ENCODE measurements at places on chromosomes 11 and 22.

- DNase-seq: no peak
Observed at GRCh38 chr22:17915676-17916075, 108.7 kb downstream of the MICAL3 start.

- DNase-seq: no peak
Observed at GRCh38 chr11:3913921-3914320, 58.5 kb downstream of the STIM1 start.

DNA sequence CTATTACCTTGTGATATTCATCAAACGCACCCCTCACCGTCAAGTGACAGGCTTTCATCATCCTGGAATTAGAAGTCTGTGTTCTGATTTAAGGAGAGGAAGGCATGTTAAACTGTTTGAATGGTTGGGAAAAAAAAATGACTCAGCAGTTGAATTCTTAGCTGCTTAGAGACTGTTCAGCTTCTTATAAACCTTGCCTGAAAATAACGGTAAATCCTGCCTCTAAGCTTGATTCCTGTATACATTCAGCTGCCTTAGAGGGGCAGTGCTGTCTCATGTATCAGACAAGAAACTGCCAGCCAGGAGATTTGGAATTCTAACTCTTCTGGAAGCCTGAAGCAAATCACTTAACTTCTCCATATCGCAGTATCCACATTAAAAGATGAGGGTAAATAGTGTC, 437.4 kb downstream of the JRKL start:
- DNase-seq: no peak

- DNase-seq: no peak
Observed at GRCh38 chr11:116984589-116984988, 113.6 kb downstream of the SIK3 start.

- DNase-seq: no peak
Observed at GRCh38 chr11:90124371-90124770, 10.1 kb upstream of the NAALAD2 start.

DNA sequence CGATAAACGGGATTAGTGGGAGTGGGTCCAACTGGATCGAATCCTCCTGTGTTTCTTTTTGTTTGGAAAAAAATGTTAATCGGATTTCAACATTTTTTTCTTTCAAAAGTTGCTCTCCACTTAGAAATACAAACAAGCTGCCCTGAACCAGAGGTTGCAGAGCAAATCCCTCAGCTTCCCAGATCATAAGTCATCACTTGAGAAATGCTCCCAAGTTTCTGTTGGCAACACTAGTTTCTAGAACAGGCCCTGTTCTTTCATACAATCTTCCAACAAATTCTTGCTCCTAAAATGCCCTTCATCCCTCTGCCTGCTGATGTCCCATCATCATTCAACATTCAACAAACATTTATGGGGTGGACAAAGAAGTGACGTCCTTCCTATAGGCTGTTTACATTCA, 1.3 kb upstream of the MLC1 start:
- no peak for DNase-seq

GRCh38 chr22:23534201-23534850, 45.8 kb downstream of the IGLL1 start:
- DNase-seq: no peak

- DNase-seq: no peak
Observed at GRCh38 chr11:133776671-133777367, 68.5 kb downstream of the SPATA19 start.

- DNase-seq: no peak
Observed at GRCh38 chr11:37605229-37605628, 1007.2 kb upstream of the RAG2 start.

GRCh38 chr22:43682851-43683250, 129.3 kb downstream of the EFCAB6 start:
- DNase-seq: no peak

DNA sequence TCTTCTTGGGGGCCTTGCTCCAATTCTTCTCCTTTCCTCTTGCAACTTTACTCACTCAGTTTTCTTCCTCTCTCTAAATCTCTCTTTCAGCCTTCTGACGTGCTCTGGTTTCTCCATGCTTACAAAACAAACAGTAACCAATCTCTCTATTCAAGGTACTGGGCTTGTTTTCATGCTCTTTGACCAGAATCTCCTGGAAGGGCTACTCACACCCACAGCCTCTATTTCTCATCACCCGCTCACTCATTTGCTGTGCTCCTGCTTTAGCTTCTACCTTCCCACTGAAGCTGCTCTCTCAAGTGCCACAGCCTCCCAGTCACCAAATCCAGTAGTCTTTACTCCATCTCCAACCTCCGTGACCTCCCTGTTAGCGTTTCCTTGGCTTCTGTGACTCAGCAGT, 60.4 kb downstream of the SERGEF start:
- no peak for DNase-seq

DNA sequence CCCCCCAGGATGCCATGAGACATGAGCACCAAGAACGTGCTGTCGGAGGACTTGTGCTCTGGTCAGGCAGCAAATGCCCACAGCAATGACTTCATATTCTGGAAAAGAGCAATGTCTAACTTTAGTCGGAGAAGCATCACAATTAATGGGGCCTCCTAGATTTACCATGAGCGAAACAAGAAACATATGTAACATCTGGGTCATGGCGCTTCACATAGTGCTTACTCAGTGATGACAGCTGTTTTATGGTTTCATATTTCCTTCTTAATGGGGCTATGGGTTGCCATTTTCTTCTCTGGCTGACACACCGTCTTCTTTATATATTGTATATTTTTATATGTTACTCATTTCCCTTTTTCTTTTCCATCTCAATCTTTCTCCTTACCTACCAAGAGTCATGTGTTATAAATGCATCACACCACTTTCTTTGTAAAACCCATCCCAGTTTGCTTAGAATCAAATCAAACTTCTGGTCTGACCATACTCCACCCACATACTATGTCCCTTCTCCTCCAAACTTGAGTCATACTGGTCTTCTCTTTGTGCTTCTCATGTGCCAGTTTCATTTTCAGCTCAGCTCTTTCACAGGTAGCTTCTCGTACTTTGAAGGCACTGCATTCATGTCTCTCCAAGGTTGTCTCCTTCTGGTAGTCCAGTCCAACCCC, 9.4 kb upstream of the CASP12 start:
- DNase-seq: no peak

DNA sequence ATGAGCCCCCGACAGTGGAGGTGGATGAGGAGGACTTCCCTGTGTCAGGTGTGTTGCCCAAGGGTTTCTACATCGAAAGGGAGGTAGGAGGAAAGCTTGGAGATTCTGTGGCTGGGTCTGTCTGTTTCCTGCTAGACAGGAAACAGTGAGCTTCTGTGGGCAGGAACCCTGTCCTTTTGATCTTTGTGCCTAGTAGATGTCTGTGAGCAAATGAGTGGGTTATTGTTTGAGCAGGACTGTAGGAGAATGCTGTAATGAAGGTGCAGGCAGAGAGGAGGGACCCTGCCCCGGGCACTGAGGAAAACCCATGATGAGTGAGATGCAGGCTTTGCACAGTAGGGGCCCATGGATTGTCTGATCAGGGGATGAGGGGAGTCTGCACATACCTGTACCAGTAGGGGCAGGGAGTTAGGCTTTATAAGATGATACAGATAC, 14.0 kb downstream of the USP35 start:
- DNase-seq: no peak

DNA sequence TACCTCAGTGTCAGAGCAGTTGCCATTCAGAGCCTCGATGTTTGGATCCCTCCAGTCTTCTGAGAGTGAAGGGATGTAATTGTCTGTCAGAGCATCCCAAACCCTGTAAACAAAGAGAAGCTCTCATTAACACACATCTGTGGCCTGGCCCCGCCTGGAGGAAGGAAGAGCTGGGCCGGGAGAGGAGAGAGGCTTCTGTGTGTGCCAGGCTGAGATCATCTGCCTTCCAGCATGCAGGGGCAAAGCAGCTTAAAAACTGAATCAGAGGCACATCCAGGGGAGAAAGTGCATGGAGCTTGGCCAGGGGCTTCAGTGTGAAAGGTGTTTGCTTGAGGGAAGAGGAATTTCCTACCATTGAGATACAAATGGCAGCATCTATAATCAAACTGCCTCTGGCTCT, 14.5 kb downstream of the FEZ1 start:
- DNase-seq: no peak

- DNase-seq: no peak
Observed at GRCh38 chr22:23704829-23705228, 14.0 kb downstream of the RGL4 start.

DNA sequence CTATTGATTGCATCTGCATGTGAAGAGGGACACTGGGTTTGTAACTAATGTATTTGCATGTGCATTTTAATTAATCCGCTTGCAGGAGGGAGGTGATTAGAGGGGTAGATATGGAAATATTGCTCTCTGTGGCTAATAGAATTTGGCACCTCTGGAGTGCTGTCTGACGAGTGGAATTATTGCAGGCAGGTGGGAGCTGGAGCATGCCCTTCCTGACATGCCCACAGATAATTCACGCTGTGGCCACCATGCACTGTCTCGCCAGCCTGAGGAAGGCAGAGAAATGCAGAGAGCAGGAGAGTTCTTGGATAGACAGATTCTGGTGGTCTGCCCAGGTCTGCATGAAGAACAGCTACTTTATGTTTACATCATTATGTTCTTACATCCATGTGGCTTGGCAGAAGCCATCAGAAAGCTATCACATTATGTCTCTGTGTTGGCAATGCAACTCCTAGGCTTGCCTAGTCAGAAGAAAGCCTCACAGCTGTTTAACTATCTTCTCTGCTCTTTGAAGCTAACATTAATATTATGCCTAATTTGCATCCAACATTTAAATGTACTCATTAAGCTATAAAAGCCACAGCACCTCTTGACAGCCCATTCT, 89.4 kb upstream of the DRD2 start:
- DNase-seq: no peak

DNA sequence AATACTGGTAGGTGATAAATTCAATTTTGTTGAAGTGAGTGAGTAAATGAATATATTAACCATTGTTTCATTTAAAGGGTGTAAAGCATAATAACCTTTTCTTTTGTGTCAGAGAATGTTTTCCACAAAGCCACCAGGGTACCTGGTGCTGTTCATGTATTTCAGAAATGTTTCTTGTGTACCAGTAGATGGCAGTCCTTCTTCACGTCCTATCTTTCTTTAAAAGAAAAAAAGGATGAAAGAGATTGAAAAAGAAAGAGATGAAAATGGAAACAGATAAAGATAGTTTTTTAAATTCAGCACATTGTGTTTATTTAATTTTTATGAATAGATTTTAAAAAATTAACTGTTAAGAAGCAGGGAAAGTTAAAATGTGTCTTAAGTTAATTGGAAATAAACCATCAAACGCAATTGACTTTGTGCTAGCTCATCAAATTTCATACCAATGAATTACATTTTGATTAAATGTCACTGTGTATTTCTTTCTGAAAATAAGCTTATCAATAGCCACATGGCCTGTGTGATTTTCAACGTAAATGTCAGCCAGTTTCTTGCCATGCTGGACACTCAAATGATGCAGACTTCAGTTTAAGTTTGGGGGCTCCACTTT, 65.5 kb upstream of the CHORDC1 start:
- DNase-seq: peak; percentile 44

- DNase-seq: no peak
Observed at GRCh38 chr11:65363770-65364169, 9.2 kb downstream of the TIGD3 start.

DNA sequence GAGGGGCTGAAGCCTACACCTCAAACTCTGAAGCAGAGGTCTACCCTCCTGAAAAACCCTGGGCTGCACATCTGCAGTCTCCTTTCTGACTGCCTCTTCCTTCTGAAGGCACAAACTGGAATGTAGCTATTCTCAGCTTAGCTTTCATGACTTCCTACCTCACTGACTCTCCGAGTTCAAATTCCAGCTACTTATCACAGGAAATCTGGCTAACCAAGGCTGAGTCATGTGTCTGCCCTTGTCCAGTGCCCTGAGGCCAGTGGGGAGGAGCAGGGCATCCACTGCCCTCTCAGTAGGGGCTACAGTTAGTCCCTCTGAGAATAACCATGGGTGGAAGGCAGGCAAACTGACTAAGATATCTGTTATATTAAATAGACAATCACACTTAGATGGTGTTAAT, 29.2 kb downstream of the PDGFD start:
- no peak for DNase-seq

GRCh38 chr11:33881651-33882503, 10.0 kb downstream of the LMO2 start:
- no peak for DNase-seq

DNA sequence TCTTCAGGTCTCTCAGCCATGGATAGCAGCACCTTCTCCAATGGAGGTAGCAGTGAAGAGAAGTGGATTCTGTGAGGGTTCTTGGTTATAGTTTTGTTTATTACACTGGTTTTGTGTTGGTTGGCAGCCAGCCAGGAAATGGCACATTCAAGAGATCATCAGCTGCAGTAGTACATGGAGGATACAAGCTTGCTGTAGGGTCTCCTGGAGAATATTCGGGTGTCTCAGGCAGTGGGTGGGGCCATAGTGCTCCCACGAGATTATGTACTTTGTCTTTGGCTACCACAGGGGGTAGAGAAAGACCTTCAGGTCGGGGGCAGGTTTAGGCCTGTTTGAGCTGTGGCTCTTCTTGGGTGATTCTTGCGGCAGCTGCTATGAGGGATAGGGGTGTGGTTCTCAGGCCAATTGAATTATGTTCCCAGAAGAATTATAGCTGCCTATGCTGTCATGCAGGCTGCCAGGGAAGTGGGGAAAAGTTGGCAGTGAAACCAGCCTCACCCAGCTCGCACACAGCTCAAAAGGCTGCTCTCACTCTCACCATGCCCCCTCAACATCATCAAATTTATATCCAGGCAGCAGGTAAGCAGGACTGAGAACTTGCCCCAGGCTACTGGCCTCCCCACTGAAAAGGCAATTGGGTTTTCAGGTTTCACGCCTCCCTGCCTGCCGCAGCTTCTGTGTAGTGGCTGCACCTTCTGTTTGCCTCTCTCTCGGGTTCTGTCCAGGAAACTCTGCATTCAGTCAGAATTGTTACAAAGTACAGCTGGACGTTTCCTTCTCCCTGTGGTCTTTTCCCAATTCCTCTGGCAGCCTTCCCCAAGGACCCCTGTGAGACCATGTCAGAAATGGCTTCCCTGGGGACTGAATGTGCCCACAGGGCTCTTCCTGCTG, 435.5 kb downstream of the LUZP2 start:
- no peak for DNase-seq

DNA sequence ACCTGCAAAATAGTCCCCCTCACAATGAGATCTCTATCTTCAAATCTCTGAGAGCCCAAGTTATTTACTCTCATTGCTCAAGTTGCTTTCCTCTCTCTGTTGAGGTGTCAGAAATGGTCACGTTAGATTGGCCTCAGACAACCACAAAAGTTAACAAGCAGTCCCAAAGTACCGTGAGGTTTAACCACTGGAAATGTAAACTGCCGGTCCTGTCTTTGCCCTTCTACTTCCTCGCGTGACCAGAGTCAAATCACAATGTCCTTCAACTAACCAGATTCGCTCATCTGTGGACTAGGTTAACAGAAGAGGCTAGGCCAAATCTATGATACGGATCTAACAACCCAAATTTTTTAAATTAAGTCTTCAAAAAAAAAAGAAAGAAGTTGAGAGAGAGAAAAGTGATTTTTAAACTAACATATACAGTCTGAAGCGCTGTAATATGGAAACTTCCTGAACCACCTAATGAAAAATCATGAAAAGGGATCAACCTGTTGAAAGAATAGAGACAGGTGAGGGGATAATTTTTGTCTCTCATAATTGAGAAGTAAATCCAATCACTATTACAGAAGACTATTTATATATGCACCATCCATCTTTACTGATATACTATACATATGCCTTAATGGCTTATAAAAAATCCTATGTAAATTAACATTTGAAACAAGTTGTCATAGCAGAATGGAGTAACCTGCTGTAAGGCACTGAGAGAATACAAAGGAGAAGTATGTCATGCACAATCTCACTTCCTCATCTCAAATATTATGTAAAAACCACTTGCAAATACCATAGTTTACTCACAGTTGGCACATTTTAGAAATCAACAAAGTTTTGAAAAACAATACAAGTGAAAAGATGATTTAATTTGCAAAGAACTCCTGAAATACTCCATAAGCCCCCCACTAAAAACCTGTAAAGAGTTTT, 3.3 kb upstream of the JAML start:
- DNase-seq: no peak
